ENCODE measurements at places on chromosomes 7 and 10.
A peak's percentile ranks its signal among the peaks of the same experiment; 100 is the strongest.

DNA sequence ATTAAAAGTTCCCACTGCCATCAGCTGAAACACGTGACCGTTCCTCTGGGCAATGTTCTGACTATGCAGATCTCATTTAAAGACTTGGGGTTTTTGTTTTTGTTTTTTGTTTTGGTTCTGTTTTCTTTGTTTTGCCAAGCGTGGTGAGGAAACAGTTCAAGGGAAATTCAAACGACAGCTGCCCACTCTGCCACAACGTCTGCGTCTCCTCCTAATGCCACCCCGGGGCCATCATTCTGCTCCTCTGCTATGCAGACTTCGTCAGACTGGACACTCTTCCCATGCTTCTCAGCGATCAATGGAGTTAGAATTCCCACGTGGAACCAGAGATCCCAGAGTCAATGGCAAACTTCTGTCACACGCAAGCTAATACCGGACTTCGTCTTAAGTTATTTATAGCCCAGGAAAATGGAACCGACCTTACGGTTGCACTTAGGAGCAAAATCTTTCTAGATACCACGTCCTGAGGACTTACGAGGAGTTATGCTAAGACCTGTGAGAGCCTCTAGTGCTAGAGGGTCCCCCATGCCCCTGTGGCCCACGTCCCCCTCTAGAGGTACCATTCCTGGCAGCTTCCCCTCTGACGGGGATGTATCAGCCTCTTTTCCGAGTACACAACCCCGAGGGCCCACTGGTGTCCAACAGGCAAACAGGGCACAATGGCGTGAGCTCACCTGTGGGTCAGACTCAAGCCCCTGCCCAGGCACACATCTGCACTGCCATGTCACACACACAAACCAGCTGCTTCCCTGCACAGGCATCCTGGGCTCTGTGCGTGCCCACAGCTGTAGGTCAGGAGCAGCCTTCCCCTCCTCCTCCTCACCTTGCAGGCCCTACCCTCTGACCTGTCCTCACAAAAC lies 24.4 kb downstream of the EBF3 start:
- DNase-seq = no peak

DNA sequence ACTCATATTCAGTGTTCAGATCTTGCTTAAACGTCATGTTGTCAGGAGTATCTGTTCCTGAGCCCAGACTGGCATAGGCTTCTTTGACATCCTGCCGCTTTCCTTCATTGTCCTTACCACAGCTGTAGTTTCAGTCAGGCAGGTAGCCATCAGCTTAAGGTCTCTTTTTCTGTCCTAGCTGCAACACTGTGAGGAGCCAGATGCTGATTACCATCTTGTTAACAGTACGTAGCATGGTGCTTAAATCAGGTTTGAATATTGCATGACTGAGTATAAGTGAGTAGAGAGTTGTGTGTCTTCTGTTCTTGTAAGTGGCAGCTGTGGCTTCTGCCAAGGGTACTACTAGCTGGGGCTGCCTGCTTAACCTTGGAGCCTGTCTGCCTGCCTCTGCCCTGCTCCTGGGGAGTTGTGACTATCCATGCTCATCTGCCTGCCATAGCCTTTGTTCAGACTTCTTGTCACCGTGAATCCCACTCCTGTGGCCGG lies 92.6 kb downstream of the MAPK8 start:
- no peak for DNase-seq

DNA sequence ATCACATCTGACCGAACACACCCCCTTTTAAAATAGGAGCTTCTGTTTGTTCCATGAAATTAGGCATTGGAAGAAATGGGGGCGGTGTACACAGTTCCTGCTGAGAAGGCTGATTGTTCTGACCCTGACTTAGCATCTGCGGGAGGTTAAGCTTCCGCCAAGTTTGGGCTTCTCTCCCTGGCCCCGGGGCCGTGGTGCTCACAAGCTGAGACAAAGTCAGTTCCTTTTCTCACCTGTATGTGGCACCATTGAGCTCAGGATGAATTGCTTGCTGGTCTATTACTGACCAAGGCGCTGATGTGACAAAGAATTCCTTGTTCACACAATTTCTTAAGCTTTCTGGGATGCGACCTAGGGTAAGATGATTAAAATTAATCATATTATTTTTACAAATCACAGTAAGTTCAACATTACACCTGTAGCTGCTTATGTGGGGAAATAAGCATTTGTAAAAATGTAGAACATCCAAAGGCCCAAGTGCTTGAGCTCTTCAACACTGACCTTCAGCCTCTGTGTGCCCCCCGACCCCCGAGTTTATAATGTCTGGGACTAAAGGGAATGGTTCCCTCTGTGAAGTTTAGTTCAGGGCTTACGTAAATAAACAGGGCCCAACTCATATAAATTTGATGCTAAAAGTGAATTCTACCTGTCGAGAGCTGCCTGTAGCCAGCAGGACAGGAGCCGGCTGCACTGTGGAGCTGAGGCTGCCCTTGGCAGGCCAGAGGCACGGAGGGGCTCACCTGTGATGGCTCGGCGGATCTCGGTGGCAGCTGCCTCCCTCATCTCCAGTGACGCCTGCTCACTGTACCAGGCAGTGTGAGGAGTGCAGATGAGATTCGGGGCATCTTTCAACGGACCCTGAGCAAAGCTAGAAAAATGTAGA lies 50.8 kb downstream of the ZRANB1 start:
- DNase-seq = peak; percentile 36

DNA sequence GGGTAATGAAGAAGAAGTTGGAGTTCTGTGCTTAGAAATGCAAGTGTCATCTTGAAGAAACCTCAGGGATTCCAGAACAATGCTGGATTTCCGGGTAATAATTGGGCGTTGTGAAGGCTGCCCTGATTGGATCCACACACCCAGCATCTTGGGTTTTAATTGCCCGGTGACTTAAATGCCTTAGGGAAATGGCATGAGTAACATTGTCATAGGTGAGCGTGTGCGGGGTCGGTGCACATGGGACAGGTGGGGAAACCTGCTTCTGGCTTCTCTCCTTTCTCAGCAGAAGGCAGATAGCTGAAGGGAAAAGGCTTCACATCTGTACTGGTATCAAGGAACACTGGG lies 15.2 kb upstream of the CAMK1D start:
- DNase-seq = no peak

DNA sequence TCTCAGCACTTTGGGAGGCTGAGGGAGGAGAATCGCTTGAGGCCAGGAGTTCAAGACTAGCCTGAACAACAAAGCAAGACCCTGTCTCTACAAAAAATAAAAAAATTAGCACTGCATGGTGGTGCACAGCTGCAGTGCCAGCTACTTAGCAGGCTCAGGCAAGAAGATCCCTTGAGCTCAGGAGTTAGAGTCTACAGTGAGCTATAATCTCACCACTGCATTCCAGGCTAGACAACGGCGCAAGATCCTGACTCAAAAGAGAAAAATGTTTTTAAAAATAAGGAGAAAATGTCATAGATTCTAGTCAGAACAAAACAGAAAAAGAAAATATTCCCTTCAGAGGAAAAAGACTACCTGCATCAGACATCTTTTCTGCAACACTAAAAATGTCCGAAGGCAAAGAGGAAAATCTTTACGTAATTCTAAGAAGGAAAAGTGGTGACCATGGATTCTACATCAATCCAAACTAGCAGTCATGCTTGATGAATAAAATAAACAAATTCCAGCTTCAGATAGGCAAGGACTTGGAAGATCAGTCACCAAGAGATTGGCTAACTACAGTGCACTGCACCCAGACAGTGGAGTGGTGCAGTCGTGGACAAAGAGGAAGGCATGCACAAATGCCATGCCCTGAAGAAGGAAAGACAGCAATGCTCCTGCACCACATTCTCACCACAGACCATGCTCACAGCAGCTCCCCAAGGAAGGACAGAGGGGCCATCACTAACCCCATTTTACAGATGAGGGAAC lies 54.3 kb downstream of the ERCC6 start:
- no peak for DNase-seq

DNA sequence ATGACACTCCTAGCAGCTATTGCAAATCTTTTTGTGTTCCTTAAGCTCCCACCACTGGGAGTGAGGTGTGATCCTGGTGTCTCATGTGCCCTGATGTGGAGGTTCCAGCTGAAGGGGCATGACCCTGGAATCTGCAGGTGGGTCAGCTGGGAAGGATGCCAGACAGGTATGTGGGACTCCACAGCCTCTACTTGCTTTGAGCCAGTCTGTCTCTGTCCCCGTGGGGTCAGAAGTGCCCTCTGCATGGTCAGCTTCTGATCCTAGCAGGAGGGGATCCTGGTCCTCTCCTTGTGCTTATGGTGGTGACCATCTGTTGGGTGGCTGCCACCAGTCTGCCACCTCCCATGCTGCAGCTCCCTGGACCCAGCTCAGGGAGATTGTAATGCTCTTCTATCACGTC lies 51.1 kb upstream of the COMTD1 start:
- DNase-seq = no peak

DNA sequence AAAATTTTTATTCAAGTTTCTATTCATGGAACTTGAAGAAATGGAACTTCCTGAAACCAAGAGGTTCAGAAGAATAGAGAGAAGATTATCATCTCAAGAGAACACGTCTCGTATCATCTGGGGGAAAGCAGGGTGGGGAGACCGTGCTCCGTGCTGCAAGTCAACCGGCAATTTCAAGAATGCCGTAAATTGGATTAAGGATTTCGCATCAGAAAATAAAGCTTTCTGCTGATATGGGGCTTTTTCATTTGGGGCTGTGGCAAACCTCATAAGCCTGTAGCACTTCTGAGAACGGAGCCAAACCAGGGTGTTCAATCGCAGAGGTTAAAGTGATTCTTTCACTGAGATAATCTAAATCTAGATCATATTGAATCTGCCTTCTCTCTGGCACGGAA lies 150.1 kb upstream of the NPS start:
- no peak for DNase-seq

DNA sequence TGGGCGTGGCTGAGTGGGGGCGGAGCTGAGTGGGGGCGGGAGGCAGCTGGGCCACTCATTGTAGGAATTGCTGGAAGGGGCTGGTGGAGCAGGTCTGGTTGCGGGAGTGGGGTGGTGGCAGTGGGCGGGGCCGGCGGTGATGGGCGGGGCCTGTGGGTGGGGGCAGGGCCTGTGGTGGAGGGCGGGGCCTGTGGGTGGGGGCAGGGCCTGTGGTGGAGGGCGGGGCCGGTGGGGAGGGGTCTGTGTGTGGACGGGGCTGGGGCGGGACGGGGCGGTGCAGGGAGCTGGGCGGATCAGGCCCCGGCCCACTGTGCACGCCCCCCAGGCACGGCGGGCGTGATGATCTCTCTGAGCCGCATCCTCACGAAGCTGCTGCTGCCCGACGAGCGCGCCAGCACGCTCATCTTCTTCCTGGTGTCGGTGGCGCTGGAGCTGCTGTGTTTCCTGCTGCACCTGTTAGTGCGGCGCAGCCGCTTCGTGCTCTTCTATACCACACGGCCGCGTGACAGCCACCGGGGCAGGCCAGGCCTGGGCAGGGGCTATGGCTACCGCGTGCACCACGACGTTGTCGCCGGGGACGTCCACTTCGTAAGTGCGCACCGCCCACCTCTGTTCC lies 14.0 kb downstream of the SLC29A4 start:
- DNase-seq = peak; percentile 84

GRCh38 chr7:2169923-2170575 lies 62.7 kb downstream of the MAD1L1 start:
- no peak for DNase-seq

- DNase-seq = no peak
These were observed 9.6 kb downstream of the ZKSCAN5 start for GRCh38 chr7:99514050-99514449.

- DNase-seq = no peak
These were observed 85.3 kb downstream of the HECTD2 start for GRCh38 chr10:91495402-91495801.

DNA sequence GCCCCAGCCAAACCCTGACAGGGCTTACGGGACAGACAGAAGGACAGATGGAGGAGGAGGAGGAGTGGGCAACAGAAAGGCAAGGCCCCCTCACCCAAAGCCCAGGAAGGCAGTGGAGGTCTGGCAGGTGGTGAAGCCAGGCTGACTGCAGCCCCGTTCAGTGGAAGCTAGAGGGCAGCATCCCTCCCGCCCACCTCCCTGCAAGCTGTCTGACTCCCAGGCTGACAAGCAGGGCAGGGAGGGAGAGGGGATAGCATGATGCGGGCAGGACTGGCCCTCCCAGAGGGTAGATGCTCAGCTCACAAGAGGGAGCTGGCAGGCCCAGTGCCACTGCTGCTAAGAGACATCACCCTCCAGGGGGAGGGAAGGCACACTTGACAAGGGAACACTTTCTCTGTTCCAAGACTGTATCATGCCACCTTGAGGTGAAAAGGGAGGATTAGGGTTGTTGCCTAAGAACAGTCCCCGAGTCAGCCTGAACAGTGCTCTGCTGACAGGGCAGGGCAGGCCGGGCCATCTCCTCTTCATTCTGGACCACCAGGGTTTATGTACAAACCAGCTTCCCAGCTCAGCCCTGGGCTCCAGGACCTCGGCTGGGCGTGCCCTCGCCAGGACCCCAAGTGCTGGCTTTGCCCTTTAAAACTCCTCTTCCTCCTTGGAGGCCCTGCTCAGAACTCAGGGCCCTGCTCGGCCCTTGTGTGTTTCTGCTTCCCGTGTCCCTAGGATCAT lies 61.8 kb downstream of the RASGEF1A start:
- DNase-seq = peak; percentile 82

- DNase-seq = no peak
These were observed 112.8 kb upstream of the PDCD4 start for GRCh38 chr10:110758898-110759297.

DNA sequence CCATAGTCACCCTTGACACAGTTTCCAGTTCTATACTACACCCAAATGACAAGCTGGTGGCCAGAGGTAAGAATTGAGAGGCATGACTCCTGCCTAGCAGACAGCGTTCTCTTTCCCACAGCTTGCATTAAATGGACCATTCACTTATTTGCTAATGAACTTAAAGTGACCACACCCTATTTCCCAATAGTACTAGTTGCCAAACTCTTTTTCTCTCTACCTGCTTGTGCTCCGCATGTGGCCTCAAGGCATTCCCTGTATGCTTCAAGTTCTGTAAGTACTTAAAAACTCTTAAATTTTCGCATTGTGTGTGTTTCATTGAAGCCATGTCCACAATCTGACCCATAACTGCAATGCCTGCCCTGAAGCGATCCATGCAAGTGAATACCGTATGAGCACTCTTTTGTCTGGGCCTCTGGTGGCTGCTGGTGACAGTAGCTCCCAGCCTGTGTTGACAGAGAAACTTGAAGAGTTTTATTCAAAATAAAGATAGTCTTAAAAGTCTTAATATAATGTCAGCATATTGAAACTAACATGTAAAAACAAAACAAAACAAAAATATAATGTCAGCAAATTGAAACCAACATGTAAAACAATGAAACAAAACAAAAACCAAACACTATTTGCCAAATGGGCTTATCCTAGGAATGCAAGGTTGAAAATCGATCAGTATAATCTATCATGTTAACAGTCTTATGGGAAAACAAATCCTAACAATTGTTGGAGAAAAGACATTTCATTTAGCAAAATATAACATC lies 73.6 kb downstream of the CCSER2 start:
- DNase-seq = no peak

GRCh38 chr7:99438573-99439480 lies at the start of the genes CPSF4 and PTCD1:
CPSF4 (plus strand) TSS chr7:99438943; CDS start chr7:99439083, 140 bp downstream.
PTCD1 (minus strand) TSS chr7:99438798; CDS start chr7:99435242, 3,556 bp downstream.
- DNase-seq = peak; percentile 92

- no peak for DNase-seq
These were observed 10.3 kb upstream of the AGR3 start for GRCh38 chr7:16891874-16892643.

DNA sequence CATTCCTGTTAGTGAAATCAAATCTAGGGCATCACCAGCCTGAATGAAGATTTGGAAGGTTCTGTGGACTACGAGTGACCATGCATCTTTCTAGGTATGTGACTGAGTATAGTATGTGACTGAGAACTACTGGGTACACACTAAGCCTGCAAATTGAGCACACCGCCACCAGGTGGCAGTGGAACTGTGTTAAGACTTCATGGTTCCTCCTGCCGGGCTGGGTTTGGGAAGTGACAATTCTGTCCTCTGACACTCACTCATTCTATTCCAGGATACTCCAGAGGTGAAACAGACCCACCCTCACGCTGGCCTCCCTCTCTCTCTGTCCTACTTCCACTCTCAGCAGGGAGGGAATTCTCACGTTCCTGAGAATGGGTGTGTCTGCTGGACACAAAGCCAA lies 84.0 kb upstream of the TMEM248 start:
- DNase-seq = peak; percentile 43
